Kasumi-1 (cell line): ENCODE measurements at places on chromosomes 5 and 9.

DNA sequence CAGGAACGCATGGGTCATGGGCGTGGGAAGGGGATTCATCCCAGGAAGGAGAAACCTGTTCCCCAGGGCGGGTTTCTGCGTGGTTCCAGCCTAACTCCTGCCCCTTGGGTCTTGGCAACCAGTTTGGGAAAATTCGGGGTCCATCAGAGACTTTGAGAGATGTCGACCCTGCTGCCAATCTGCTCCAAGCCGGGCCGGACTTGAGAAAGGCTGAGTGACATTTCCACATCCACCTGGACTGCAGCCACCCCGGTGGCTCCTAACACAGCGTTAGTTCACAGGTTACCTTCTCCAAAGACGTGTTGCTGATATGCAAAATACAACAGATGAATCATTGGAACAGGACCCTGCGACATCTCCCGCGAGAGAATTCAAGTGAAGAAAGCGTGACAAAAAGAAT lies 627.2 kb downstream of the IRX1 start:
- DNase-seq: no peak

- no peak for DNase-seq
Measured at GRCh38 chr5:92678640-92679039, 902.4 kb downstream of the NR2F1-AS1 start.

DNA sequence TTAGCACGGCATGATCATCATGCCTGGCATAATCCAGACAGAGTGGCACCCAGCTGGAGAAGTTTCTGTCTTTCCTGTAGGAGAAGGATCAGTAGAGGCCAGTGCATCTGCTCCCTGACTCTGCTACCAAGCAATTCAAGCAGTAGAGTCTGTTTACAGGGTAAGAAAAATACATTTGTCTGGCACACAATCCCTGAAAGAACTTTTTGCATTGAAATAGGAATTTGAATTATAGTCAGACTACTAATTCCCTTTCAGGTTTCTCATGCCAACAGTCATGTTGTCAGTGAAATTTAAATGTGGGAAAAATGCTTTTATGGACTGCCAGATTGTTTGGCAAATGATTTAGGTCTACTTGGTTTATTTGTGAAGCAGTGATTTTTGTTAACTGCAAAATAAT lies 125.6 kb downstream of the RAB3C start:
- no peak for DNase-seq

DNA sequence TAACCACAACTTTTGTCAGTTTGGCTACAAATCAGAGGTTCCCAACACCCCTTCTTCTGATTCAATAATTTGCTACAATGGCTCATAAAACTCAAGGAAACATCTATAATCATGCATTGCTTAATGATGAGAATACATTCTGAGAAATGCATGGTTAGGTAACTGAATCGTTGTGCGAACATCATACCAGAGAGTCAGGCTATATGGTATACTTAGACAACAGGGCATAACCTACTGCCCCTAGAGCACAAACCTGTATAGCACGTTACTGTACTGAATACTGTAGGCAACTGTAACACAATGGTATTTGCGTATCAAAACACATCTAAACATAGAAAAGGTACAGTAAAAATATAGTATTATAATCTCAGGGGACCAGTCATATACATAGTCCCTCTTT lies 31.0 kb upstream of the RNF38 start:
- DNase-seq: no peak

DNA sequence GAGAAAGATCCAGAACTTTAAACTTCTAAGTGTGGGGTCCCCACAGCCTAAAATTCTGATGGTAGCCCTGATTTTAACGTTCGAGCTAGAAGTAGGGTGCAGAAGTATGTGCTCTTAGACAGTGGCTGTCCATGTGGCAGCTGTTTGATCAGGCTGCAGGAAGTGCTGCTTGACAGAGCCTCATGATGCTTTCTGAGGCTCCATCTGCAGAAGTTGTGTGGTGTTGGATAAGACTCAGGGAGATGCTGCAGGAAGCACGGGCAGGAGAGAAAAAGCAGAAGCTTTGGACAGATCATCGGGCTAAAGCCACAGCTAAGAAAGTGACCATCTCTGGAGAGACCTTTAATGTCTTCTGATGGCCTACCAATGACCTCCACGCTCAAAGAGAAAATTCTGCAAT lies 8.1 kb downstream of the MTMR12 start:
- peak; percentile 88 for DNase-seq

DNA sequence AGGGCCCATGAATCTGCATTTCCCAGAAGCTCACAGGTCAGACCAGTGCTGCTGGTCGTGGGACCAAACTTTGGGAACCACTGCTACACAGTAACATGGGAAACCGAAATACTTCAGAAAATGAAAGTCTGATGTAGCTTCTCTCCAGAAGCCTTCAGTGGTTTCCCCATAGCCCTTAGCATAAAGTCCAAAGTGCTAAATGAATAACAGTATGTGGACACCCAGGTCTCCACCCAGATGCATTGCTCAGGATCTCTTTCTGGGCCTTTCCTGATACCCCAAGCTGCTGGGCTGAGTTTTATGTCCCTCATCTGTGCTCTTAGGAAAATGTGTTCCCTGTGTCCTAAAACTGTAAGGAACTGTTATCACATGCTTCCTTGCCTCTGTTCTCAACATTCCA lies 100.4 kb downstream of the NFIB start:
- DNase-seq: no peak

- no peak for DNase-seq
Measured at GRCh38 chr5:80220245-80220897, 35.5 kb downstream of the SERINC5 start.

GRCh38 chr5:68431186-68431585 lies 215.6 kb downstream of the PIK3R1 start:
- no peak for DNase-seq

GRCh38 chr9:102767076-102767475 lies 228.1 kb upstream of the CYLC2 start:
- no peak for DNase-seq

DNA sequence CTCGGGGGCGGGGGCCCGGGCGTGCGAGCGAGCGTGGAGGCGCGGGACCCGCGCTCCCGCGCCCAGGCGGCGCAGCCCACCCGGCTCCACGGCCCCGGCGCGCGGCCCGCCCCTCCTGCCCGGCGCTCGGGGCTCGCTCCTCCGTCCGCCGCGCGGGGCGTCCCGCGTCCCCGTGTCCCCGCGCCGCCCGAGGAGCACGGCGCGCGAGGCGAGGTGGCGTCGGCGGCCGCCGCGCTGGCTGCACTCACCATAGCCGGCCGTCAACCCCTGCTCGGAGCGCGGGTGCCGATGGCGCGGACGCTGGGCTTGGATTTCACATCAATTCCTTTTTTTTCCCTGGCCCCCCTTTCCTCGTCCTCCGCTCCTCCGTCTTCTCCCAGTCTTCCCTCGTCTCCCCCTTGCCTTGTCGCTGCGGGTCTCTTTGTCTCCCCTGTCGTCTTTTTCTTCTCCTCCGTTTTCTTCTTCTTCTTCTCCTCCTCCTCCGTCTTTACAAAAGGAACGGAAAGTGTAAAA lies 494 bp downstream of the PTCH1 start:
- no peak for DNase-seq

DNA sequence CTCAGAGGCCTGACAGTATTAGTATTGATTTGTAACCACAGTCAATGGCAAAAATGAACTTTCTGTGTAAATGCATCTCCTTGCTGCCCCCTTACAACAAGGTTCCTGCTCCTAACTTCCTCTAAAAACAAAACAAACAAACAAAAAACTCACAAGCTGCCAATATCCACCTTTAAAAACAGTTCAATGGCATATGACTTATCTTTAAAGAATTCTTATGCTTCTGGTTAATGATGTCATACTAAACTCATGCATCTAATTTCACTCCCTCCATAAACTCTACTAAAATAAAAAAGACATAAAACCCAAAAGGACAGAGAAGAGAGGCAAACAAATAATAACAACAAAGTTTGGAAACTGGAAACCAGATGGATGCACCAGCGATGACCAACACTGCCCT lies 9.0 kb upstream of the OR1N1 start:
- no peak for DNase-seq

DNA sequence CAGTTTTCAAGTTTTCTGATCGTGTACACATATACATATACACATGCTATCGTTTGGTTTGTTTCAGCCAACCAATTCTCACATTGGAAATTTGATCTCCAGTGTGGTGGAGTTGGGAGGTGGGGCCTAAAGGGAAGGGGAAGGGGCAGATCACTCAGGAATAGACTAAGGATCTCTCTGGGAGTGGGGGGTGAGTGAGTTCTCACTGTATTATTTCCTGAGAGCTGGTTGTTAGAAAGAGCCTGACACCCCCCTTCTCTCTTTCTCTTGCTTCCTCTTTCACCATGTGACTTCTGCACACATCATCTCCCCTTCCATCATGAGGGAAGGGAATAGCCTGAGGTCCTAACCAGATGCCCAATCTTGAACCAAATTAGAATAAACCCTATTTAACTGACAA lies 551.7 kb downstream of the MAT2B start:
- no peak for DNase-seq

DNA sequence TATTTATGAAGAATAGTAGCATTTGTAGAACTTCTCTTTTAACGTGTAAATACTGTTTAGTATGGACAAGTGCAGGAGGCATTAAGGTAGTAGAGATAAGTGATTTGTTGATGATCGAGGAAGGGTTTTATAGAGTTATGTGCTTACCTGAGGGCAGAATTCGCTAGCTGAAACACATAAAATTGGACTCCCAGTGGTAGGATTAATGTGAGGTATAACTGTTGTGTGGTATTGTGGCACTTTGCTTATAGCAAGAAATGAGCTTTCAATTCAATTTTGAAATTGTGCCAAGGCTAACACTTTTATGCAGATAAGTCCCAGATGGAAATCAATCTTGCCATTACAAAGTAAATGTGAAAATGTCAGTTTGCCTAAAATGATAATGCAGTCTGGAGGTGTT lies 1.2 kb downstream of the AP3S1 start:
- peak; percentile 36 for DNase-seq

DNA sequence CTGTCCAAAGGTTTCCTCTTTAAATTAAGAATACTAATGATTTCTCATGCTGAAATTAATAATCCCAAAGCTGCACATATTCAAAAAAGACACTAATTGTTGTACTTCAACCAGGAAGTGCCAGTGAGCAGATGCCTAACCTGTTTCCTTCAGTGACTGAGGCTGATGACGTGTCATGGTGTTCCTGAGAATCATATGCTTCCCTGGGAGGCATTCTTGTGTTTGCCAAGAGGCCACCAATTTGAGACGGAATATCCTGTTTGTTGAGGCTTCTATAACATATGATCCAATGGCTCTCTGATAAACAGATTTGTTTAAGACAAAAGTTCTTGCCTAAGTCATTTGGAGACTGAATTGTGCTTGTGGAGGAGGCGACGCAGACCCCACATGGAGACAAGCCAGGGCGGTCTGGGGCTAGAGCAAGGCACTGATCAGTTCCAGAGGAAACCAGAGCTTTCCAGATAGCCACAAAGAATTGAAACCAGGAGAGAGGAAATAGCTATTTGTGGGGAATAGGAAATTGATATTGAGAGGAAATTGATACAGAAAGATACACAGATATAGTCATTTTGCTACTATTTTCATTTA lies 66.4 kb upstream of the ZNF608 start:
- DNase-seq: no peak

DNA sequence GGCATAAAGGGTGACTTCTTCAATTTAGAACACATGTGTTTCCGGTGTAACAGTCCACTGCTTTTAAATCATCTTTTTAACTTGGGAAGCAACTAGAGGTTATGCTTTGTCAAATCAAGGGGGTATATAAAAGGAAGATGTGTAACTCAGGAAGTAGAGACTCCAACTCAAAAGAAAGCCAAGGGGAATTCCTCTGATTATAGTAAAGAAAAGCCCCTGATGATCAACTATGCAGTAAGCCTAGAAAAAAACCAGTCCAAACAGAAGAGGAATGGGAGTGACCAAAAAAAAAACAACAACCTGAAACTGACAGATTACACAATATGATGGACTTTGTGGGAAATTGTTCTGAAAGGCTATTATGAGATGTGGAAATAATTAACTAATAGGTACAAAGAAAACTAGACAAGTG lies 90.3 kb downstream of the AK8 start:
- no peak for DNase-seq

GRCh38 chr5:158727136-158727535 lies 372.6 kb downstream of the EBF1 start:
- no peak for DNase-seq

DNA sequence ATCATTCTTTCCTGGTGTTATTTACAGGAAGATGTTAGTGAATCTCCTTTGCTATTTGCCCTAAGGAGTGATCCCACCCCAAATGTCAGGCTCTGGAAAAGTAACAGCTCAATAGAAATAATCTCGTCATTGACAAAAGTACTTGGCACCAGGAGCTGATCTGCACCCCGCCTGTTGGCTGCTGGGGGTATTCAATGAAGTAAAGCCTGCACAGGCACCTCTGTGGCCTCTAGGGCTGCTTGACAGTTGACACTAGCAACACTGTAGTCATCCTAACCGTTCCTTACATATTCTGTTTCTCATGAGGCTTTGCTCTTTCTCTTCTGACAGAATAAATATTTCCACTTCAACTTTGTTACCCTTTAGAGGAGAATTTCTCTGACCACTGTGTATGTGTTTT lies 103.4 kb downstream of the DOCK2 start:
- DNase-seq: no peak

DNA sequence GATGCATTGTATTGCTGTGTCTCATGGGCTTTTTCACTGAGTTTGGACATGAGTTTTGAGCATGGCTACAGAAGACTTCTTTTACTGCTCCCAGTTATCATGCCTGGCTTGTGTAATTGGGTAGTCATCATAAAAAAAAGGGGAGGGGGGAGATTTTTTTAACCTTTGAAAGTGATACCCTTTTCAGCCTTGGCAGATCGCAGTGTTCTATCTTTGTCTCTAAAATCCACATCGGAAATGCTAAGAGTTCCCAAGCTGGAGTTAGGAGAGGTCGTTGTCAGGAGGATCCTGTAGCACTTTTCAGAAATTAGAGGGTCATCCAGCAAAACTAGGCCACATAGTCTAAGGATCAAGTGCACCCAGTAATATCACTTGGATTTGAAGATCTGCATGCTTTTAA lies 188.4 kb downstream of the WDR70 start:
- no peak for DNase-seq

DNA sequence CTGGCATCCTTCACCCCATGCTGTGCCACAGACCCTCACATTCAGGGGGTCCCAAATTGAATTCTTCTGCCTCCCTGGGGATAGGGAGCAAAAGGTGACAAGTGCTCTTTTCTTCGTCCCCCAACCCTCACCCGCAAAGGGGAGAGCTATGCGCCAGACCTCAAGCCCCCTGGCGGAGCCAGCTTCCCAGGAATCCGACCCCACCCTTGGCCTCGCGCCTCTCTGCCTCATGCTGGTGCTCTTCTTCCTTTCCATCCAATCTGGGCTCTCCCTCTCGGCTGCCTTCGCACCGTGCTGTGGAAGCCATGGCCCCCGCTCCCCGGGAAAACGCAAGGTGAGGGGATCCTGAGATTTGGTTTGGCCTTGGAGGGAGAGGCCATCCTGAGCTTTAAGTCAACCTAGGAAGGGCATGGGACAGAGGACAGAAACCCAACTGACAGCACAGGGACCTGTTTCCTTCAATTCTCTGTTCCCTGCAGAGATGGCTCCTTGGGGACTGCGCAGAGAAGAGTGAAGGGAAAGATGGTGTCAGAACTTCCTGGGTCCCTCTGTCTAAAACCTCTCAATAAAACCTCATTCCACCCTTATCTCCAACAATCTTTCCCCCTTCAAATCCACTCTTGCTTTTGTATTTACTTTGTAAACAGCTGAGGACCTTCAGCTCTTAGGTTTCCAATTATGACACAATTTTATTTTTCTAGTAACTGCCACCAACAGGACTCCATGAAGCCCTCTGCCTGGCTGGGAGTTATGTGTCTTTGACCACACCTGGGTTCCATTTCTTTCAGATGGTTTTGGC lies 36.3 kb upstream of the CRB2 start:
- no peak for DNase-seq
